HT1080 (cell line): ENCODE measurements at places on chromosomes 12 and 14.

DNA sequence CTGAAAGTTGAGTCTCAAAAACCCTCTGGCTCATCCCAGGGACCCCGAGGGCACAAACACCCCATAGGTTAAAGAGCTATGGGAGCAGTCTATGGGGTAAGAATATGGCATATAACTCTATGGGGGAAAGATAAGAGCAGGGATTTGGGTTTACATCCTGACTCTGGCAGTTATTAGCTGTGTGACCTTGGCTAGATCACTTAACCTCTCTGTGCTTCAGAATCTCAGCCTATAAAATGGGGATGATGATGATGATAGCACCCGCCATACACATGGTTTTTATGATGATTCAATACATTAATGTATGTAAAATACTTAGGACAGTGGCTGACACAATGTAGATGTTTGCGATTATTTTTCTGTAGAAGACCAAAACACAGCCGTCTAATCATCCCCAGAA, 26.2 kb downstream of the IRF2BPL start:
- DNase-seq = no peak

GRCh38 chr12:51171884-51172514, 936 bp downstream of the TFCP2 start:
- DNase-seq = peak; percentile 18

DNA sequence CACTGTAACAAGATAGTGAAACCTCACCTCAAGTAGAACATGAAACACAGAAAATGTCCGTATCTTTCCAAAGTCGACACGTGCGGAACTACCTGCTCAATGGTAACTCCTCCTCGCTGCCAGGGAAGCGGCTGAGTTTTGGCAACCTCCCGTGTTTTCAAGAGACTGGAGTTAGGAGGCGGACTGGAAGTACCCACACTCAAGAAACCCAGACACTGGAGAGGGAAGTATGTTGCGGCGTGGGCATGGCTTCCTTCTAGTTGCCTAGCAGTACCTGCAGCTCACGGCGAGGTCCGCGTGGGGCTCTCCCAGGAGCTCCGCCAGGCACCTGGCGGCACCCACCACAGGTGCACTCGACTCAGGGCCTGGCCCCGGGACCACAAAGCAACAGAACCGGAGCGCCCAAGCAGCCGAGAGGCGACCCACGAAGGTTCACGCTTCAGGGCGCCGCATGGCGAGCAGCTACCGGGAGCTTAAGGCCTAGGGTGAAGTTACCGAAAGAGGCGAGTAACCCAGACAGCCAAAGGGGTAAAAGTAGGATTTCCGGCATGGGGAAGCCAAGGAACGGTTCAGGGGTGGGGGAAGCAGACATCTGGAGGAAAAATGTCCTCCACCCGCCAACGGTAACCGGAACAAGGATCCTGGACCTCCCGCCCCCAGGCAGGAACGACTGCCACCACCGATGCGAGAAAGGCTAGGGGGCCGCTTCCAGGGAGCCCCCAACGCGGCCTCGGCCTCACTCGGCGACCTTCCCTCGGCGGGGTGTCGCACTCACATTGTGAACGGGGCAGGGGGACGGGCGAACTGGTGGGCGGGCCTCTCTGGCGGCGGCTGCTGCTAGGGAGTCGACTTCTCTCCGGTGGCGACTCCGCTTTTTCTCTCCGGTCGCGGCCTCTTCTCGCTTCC, 608 bp downstream of the PTGES3 start:
- peak; percentile 28 for DNase-seq

GRCh38 chr12:61412201-61412600, 848.0 kb upstream of the USP15 start:
- no peak for DNase-seq

GRCh38 chr14:72512281-72512680, 381.6 kb downstream of the DPF3 start:
- DNase-seq = no peak

DNA sequence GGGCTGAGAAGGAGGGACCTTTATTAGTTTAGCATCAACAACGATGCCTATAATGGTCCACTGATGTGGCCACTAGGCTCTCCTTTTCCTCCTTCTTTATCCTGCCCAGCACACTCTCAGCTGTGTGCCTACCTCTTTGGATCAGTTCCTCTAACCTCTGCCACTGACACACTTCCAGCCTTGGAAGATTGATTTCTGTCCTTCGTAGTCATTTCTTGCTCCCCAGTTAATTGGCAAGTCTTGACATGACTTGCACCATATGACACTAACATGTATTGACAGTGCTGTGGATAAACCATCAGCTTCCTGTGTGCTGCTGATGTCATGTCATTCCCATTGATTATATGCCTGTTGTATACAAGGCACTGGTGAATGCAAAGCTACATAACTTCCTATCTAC, 90.2 kb upstream of the PLEKHG7 start:
- DNase-seq = no peak

DNA sequence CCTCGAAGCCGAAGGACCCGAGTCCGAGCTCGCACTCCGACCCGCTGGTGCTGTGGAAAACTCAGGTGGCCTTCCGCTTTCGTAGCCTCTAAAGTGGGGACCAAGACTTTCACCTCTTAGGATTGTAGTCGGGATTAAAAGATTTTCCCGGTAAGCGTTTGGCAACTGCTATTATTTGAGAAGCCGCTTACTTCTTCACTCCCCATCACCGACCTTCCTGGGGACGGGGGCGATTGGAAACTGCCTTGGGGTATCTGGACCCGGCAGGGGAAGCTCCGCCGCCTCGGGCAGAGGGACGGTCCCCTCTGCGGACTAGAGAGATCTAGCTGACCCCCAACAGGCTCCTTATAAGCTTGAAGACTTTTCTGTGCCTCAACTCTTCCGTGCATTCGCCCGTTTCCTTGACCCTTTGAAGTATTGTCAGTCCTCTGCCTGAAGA, 659 bp downstream of the TRAFD1 start:
- no peak for DNase-seq

- no peak for DNase-seq
These were observed 4.5 kb downstream of the MIPOL1 start for GRCh38 chr14:37202265-37202664.

GRCh38 chr12:66066137-66066928, 64.2 kb downstream of the LLPH start:
- DNase-seq = peak; percentile 81

DNA sequence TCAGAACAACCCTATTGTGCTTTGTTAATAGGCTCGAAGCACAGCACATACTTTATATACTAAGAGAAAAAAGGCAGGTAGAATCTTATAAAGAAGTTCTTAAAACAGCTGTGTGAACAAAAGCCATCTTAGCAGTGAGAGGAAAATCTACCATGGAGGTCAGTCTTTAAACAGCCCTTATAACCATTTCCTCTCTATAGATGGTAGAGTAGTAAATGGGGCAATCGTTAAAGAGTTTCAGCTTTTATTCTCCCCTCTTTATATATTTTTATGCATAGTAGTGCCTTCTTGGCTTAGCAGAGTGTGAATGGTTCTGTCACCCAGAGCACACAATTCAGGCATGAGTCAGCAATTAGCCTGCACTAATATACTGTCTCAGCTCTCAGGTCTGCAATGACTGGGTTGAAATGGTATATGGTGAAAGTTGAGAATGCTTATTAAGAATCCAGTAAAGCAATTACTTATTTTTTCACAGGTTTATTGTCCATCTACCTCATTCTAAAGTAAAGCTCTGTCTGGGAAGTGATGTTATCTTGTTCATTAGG, 305.0 kb downstream of the NELL2 start:
- no peak for DNase-seq

GRCh38 chr14:69605738-69606137, 5.7 kb upstream of the SUSD6 start:
- DNase-seq = no peak
